Activated T-helper 2 cell treated with anti-CD3 and anti-CD28 coated beads, Interferon-gamma antibody, Interleukin-2, Interleukin-4, amounts not matched to agents 10 μg/mL and 5 μg/mL and 100 μg/mL, durations not matched to agents 14 hours and 24 hours and 36 hours (primary cell): ENCODE measurements at places on chromosomes 1 and 21. TPM values are rescaled to one million over a fixed set of nuclear protein-coding genes. Genes with fewer than 3 reads are reported as not detected.

The TRIM63 gene
- not detected in 2 replicates for total RNA-seq

GRCh38 chr21:14685568-14685967, 139.5 kb upstream of the SAMSN1 start:
- H3K36me3 ChIP-seq, result peaks cover 25% of the 10 kb centered on the region
- DNase-seq, result no peak
- no peak overlapping the region for H3K4me3 ChIP-seq

GRCh38 chr1:9345922-9346321, 53.2 kb downstream of the SPSB1 start:
- no peak overlapping the region for H3K4me3 ChIP-seq
- H3K27me3 ChIP-seq, result no peaks in the 10 kb centered on the region
- no peak for DNase-seq
- H3K36me3 ChIP-seq, result peaks cover 4% of the 10 kb centered on the region

DNA sequence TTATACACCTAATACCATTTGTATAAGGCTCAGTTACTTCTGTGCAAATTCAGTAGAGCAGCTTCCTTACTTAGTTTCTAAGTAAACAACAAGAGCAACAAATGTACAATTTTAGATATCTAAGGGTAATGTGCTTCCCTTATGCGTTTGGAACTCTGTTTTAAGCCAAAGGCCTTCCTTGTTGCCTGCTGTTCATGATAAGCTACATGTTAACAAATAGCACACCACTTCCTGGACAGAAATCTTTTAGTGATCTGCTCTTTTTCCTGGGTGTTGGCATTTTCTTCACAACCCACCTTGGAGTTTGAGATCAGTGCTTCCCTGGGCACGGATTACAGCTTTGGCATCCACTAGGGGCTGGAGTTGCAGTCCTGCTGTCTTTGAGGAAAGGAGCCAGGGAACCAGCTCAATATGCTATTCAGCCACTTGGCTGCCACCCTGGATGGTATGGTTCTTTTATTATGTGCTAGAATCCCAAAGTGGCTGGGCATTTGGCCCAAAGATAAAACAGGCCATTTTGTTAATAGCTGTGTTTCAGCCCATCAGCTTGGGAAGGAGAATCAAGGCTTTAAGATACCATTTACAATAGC, 55.6 kb upstream of the ADAR start:
- peaks cover 33% of the 10 kb centered on the region for H3K27me3 ChIP-seq
- H3K4me3 ChIP-seq, result no peak overlapping the region

DNA sequence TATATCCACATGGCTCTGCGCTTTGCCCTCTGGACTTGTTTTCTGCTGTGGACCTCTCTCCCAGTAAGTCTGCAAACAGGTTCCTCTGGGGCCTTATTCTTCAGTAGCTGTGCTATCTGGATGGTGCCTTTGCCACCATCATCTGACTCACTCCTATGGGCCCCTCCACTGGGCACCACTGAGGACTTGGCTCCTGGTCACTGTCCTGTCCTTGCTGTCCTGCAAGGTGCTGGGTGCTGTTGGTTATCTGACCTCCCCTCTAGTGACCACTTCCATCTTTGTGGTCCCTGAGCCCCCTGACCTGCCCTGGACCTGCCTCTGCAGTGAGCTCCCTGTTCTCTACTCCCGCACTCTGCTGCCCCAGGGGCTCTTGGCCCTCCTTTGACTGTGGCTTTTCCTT, 6.7 kb downstream of the CNIH3 start:
- H3K27me3 ChIP-seq, result peaks cover 34% of the 10 kb centered on the region
- H3K4me3 ChIP-seq, result no peak overlapping the region
- DNase-seq, result no peak

DNA sequence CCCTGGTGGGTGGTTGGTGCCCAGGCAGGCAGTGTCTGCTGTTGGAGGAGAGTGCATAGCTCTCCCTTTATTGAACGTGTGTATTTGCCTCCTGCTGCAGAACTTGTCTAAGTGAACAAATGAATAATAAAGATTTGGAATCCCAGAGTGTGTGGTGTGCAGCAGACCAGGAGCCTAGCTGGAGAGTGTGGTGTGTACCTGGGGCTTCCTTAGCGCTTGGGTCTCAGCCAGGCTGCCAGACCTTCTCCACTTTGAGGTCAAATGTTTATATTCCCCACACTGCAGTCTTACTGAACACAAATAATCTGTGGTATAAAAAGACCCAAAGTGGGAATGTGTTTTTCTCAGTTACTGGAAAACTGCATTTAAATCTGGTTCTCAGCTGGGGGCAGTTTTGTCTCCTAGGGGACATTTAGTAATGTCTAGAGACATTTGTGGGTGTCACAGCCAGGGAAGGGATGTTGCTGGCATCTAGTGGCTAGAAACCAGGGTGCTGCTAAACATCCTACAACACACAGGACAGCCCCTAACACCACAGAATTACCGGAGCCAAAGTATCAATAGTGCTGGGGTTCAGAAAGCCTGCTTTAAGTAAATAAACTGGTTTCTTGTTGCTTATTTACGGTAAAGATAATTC, 23.6 kb downstream of the SLC37A1 start:
- H3K27ac ChIP-seq, result no peak overlapping the region
- H3K4me3 ChIP-seq, result no peak overlapping the region
- peaks cover 4% of the 10 kb centered on the region for H3K4me1 ChIP-seq
- H3K36me3 ChIP-seq, result peaks cover 10% of the 10 kb centered on the region
- H3K27me3 ChIP-seq, result no peaks in the 10 kb centered on the region

The IRF6 gene
- 0.25 TPM in 1 of 2 replicates, not detected in the other for total RNA-seq

DNA sequence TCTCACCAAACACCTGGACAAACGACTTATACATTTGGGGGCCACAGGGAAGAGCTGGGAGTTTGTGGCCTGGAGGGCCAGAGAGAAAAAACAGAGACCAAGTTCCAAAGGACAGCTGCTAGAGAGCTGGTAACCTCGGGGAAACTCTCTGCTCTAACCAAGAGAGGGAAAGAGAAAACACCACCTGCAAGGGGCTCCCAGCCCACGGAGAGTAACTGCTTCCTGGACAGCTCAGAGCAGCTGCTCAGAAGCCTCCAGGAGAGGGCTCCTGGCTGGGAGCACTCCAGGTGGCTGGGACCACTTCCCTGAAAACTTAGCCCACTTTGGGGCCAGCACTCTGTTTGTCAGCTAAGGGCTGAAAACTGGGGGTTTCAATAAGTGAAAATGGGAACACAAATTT, 154.8 kb upstream of the GRIK3 start:
- H3K27ac ChIP-seq, result no peak overlapping the region
- H3K4me1 ChIP-seq, result no peaks in the 10 kb centered on the region
- H3K36me3 ChIP-seq, result no peaks in the 10 kb centered on the region
- no peak overlapping the region for H3K4me3 ChIP-seq

DNA sequence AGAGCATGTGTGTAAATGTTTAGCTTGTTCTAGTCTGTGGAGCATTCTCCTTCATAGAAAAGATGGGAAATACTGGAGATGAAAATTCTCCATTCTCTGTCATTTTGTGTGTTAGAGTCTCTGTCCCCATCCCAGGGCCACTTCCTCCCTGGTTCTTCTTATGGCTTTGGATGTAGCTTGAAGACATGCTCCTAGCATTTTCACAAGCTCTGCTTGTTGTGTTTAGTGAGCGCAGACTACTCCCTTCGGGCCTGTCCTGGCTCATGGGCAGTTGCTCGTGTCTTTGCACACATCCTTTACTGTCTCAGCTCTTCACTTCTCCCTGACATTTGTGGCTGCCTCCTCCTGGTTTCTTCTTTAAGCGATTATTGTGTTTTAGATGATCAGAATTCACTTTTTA, 30.4 kb downstream of the MAPKAPK2 start:
- H3K4me1 ChIP-seq, result peaks cover 71% of the 10 kb centered on the region
- no peak overlapping the region for H3K4me3 ChIP-seq
- no peak overlapping the region for H3K27ac ChIP-seq
- no peak for DNase-seq
- peaks cover 11% of the 10 kb centered on the region for H3K36me3 ChIP-seq

DNA sequence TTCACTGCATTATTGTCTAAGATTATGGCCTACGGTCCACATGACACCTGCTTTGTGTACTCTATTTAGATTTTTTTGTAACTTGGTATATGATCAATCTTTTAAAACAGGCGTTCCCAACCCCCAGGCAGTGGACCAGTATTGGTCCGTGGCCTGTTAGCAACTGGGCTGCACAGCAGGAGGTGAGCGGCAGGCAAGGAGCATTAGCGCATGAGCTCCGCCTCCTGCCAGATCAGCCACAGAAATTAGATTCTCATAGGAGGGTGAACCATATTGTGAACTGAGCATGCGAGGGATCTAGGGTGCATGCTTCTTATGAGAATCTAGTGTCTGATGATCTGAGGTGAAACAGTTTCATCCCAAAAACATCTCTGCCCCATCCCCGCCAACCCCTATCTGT, 228.4 kb upstream of the NR5A2 start:
- H3K4me1 ChIP-seq, result no peaks in the 10 kb centered on the region
- no peak for DNase-seq
- H3K4me3 ChIP-seq, result no peak overlapping the region
- H3K27ac ChIP-seq, result no peak overlapping the region
- H3K27me3 ChIP-seq, result peaks cover 4% of the 10 kb centered on the region

- DNase-seq, result no peak
- H3K27ac ChIP-seq, result no peak overlapping the region
- H3K27me3 ChIP-seq, result peaks cover 7% of the 10 kb centered on the region
- H3K36me3 ChIP-seq, result no peaks in the 10 kb centered on the region
- no peak overlapping the region for H3K4me3 ChIP-seq
Measured at GRCh38 chr1:86409416-86410021, 13.4 kb upstream of the ODF2L start.

The BLACAT1 gene
- total RNA-seq, result not detected in 2 replicates

DNA sequence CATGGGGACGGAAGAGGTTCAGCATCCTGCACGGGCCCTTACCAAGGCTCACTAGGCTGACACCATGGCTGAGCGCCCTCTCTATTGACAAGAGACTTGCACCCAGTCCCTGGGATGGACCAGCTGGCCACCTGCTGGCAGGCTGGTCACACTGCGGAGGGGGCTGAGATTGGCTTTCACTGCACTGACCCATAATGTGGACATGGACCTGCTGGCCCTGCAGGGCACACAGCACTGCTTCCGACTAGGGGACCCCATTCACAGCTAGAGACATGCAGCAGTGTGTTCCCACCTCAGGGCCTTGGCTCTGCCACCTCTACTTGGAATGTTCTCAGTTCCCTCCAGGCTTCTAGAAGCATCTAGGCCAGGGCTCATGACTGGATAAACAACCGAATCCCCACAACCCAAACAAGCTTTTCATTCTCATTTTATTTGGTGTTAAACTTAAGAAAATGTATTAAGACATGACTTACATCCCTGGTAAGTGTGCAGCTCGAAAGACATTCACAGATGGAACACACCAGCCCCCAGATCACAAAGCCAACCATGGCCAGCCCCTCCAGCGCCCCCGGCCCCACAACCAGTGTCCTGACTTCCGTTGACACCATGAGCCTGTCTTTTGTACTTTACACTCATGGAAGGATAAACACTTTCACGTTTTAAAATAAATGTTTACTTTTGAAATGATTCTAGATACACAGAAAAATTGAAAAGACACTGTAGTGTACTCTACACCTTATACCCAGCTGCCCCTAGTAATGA, 9.3 kb upstream of the SRARP start:
- peak; percentile 20 for DNase-seq
- H3K4me3 ChIP-seq, result no peak overlapping the region
- H3K4me1 ChIP-seq, result no peaks in the 10 kb centered on the region
- H3K27ac ChIP-seq, result no peak overlapping the region
- no peaks in the 10 kb centered on the region for H3K36me3 ChIP-seq

DNA sequence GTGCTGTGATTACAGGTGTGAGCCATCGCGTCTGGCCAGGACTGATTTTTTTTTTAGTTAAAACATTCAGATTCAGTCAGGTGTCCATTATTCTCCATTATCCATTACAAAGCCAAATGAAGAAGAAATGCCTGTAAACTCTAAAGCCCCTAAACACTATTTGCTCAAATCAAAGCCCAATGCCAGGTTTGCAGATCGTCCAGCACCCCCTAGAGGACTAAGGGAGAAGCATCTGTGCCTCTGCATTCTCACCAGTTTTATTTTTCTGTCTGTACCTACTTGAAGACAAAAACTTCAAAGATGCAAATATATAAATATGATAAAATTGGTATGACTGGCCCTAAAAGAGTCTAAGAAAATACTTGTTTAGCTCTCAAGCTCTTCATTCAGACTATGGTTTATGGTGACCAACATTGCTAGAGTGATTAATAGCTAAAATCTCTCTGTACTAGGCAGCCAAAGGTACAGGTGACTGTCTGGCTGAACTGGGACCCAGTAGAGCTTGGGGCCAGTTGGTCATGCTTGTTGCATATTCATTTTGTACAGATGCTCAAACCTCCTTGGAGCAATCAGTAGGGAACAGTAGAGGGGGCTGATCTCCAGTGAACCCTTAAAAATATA, 138.4 kb downstream of the SYT2 start:
- H3K27ac ChIP-seq, result no peak overlapping the region
- no peak overlapping the region for H3K4me3 ChIP-seq
- H3K27me3 ChIP-seq, result no peaks in the 10 kb centered on the region
- H3K4me1 ChIP-seq, result peaks cover 7% of the 10 kb centered on the region

DNA sequence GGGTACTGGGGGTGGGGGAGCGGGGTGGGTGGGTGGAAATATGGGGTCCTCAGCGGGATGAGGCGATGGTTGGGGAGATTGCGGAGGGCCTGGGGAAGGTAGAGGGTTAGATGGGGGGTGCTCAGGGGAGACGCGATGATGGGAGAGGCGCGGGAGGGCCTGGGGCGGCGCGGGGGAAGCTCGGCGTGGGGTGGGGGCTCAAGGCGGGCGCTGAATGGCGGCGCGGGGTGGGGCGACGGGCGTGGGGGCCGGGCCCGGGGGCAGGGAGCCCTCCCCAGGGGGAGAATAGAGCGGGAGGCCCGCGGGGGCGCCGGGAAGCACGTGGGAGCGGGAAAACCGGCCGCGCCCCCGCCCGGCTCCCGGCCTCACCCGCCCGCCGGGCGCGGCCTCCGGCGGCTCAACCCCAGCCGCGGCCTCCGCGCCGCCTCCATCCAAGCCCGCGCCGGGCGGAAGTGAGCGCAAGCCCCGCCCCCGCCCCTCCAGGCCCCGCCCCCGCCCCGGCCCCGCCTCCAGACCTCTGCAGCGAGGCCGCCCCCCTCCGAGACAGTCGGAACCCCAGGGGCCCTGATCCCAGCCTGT, at the start of gene FAAP20:
Gene FAAP20 (minus strand): TSS at position 454 of the 579 bp plus-strand sequence. CDS start 23 bp downstream, at position 431.
- peaks cover 11% of the 10 kb centered on the region for H3K4me1 ChIP-seq
- no peaks in the 10 kb centered on the region for H3K27me3 ChIP-seq
- H3K4me3 ChIP-seq, result peak within 1 kb of the TSS; percentile 84
- no peaks in the 10 kb centered on the region for H3K36me3 ChIP-seq

GRCh38 chr1:44472620-44473525, 67.8 kb downstream of the RNF220 start:
- H3K27me3 ChIP-seq, result peaks cover 19% of the 10 kb centered on the region
- H3K4me1 ChIP-seq, result peaks cover 12% of the 10 kb centered on the region
- no peak overlapping the region for H3K27ac ChIP-seq
- DNase-seq, result no peak
- H3K36me3 ChIP-seq, result no peaks in the 10 kb centered on the region

DNA sequence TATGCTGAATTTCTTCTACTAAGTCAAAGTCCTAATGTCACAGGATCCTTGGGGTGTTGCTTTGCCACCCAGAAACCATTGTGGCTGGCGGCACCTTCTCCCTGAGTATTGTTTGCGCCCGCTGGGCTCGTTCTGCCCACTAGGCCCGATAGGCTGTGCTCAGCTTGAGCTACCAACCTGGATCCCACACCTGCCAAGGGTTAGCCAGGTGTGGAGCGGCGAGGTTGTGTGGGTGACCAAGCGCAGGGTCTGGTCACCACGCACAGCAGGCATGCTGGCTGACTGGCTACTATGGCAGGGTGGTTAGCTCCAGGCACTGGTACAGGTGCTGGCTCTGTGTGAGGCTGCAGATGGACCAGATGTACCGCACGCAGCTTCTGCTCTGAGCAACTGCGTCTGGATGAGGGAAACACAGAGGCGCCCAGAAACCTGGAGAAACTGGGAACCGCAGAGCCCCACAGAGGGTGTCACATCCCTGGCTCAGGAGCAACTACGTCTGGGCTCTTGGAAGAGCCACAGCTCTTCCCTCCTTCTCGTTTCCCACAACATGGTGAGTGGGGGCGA, 50.3 kb upstream of the SCYL3 start:
- H3K27ac ChIP-seq, result no peak overlapping the region
- no peaks in the 10 kb centered on the region for H3K36me3 ChIP-seq
- H3K4me1 ChIP-seq, result no peaks in the 10 kb centered on the region
- no peak overlapping the region for H3K4me3 ChIP-seq
- DNase-seq, result no peak
